ENCODE measurements at places on chromosomes 6 and 20.

DNA sequence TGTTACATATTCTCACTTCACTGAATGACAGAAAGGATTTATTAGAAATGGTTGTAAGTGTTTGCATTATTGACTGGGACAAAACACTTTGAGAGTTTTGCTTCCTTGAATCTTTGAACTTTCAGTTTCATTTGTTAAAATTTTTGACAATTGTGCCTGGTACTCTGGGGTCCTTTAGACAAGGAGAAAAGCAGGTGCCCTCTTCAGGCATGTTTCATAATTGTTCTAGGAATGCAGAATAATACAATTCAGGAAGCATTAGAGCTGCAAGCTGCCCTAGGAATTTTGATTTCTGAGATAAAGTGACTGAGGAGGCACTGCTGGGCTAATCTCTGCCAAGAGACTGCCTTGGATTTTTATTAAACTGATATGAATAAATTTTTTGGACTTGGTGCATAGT lies 49.7 kb downstream of the TOP1 start:
- peak; percentile 29 for DNase-seq

DNA sequence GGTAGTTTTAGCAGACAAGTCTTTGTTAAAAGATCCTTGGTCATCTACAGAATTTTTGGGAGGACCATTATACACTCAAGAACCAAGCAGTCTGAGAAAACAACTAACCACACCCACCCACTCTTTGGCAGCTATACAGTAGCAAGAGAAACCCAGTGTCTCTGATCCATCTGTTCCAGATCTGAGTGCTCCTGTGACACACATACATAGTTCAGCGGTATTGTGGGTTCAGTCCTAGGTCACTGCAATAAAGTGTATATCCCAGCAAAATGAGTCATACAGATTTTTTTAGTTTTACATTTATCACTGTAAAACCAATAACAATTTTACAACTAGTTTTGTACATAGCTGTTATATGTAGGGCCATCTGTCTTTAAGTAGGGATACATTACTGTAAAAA lies 47.4 kb upstream of the PAK5 start:
- no peak for DNase-seq

- DNase-seq, result no peak
Measured at GRCh38 chr20:34274694-34275093, 28.5 kb downstream of the AHCY start.

GRCh38 chr6:137102851-137103492 lies 58.2 kb upstream of the IL20RA start:
- no peak for DNase-seq

GRCh38 chr6:109455437-109456110 lies at the start of gene MICAL1:
MICAL1 (minus strand) TSS chr6:109455772; CDS start chr6:109454196, 1,576 bp downstream.
- peak; percentile 70 for DNase-seq

DNA sequence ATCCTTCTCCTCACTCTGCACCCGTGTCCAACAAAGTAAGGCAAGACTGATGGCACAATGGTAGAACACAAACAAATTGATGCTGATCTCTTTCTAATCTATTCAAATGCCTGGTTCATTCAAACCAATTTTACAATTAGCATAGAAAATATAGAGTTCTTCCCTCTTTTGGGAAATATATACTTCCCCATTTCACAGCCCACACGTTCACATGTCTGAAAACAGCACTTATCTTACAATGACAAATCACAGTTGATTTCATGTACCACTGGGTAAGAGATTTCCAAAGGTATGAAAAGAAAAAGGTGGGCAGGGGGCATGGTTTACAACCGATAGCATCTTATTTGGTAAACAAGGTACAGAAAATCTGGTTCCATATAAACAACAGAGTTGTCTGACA lies 137.6 kb downstream of the RNGTT start:
- DNase-seq, result no peak

DNA sequence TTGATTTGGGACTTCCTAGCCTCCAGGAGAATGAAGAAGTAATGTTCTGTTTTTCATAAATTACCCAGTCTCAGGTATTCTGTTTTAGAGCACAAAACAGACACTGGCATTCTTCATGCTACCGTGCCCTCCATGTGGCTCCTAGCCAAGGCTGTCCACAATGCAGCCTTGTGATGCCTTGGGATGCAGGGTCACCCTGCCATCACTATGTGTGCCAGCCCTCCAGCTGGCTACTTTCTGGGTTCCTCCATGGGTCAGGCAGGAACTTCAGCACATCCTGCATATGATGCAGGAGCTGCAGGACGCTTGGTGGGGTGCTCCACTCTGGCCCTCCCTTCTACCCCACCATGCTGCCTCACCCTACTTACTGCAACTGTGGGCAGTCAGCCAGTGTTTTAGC lies 38.0 kb upstream of the FAM50B start:
- peak; percentile 50 for DNase-seq

- DNase-seq, result peak; percentile 14
Measured at GRCh38 chr20:23061734-23062561, 12.5 kb upstream of the THBD start.

GRCh38 chr6:159494586-159494972 lies 198.5 kb downstream of the SOD2 start:
- no peak for DNase-seq

DNA sequence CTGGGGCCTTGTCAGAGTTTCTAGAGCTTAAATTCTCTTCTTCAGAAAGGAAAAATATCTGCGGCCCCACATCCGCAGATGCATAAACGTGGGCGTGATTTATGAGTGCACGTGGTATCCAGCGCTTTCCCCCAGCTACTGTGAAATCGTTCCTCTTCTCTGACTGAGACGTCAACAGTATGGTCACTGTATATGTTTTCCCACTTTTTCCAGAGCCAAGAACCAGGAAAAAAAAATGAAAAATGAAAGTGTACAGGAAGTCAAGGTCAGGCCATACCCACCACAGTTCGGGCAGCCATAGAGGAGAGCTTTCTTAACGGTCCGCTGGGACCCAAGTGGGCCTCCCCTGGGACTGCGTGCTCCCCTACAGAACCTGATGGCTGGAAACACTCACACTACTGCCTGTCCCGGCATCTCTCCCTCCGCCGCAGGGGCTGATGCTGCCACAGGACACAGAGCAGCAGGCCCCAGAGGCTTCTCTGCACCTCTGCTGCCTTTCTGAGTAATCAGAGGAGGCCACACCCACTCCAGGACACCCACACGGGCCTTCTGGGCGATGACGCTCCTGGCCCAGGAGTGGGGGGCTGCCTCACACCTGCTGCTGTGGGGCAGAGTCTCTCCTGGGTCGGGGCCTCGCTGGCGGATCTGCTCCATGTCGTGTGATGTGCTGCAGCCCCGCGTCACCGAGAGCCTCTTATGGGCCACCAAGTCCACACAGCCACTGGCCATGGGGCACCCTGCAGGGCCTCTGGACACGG lies 16.4 kb upstream of the STX16 start:
- peak; percentile 22 for DNase-seq

DNA sequence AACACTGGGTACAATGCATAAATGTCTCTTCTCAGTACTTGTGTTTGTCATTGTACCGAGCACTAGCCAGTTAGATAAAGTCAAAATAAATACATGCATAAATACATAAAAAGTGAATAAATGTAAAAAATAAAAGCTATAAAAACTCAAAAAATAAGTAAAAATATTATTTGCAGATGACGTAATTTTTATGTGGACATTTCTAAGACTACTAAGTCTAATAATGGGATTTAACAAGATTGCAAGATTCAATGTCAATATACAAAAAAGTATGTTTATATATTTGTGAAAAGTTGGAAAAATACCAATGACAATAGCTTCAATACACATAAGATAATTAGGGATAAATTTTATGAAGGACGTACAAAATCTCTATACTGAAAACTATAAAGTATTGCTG lies 639.6 kb downstream of the CBLN4 start:
- DNase-seq, result no peak
